ENCODE measurements at places on chromosomes 3 and 15.

- no peak for DNase-seq
These were observed 29.4 kb downstream of the ZXDC start for GRCh38 chr3:126446301-126446700.

GRCh38 chr15:69209661-69210060, 49.2 kb downstream of the GLCE start:
- no peak for DNase-seq

DNA sequence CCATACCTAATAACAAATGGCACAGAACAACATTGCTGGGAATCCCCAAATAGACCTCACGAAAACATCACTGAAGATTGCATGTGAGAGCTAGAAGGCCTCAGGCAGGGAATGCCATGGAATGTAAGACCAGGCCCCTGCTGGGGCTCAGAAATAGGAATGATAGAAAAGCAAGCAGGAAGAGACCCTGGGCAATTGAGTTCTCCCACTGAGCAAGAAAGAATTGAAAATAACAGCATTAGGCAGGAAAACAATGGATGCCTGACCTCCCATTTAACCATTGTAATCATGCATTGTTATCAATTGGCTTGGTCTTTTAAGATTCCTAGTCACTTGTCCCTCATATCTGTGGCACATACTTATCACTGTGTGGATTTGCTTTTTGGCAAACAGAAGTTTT, 581.6 kb downstream of the FHIT start:
- DNase-seq: no peak

- no peak for DNase-seq
These were observed 85.6 kb downstream of the TJP1 start for GRCh38 chr15:29736744-29737020.

DNA sequence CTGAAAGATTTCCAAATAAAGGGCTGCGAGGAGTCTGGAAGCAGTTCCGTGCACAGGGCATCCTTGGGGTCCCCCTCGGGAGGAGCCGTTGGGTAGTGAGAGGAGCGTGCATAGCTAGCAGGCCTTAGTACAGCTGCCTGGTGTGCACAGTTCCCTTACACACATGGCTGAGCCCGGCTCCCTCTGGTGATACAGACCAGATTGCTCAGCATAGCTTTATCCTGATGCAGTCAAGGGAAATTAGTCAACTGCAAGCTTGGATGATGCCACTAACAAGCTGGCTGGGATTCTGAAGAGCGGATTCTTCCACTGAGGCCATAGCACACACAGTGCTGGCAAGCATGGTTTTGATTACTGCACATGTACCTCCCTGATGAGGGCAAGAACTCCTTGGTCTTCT, 349.4 kb downstream of the LRTM1 start:
- DNase-seq: no peak

- DNase-seq: no peak
These were observed 128.3 kb downstream of the SV2B start for GRCh38 chr15:91228383-91228782.

DNA sequence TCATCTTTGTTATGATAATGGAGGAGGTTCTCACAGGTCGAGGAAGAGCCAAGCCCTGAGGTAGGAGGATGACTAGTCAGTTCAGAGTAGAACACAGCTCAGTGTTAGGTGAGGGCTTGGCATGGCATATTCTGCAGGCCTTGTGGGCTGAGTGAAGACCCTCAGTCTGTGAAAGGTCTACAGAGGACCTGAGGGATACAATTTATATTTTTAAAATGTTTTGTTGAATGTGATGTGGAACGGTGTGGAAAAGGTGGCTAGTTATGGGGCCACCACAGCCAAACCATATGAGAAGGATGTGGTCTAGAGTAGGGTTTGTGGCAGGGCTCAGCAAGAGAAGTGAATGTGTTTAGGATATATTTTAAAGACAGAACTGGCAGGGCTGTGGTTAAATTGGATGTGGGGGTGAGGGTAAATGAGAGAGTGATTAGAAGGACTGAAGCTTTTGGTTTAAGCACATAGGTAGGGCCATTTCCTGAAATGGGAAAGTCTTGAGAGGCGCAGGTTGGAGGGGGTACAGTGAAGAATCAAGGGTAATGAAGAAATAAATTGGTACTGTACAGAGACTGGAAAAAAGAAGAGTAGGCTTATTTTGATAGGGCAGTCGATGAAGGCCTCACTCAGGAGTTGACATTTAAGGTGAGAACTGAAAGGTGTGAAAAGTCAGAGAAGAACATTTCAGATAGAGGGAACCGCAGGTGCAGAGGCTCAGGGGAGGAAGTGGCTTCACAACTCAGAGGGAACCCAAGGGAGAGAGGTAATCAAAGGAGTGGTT, 60.5 kb downstream of the SPTSSB start:
- no peak for DNase-seq

- no peak for DNase-seq
These were observed 321.8 kb upstream of the MME start for GRCh38 chr3:154758109-154758868.

DNA sequence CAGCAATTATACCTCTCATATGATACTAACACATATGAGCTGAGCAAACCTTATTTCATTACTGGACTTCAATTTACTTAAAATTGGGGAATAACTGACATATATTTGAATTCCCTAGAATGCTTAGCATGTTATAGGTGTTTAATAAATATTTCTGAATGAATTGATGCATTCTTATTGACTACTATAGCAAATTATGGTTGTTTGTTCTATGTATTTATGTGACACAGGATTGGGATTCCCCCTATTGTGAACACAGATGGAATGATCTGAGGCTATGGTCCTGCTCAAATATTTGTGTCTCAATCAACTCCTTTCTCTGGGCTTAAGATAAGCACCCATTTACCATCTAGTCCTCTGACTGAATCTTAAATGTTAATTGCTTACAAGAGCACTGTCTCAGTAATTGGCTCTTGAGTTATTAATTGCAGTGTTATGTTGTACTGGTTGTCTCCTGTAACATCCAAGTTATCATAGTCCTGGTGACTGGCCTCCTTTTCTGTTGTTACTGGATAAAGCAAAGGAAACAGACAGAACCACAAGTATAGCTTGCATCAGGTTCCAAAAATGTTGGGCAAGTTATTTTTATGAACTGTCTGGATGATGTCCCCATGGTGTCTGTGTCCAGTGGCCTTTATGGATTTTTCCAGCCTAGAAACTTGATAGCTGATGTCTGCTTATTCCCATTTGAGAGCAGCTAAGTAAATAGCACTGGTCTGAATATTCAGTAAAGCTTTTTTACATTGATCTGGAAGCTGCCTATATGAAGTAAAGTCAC, 2.3 kb upstream of the UACA start:
- no peak for DNase-seq

- DNase-seq: no peak
These were observed 46.1 kb upstream of the TUSC7 start for GRCh38 chr3:116663161-116664110.

- no peak for DNase-seq
These were observed 942 bp downstream of the ELP6 start for GRCh38 chr3:47512416-47513124.

DNA sequence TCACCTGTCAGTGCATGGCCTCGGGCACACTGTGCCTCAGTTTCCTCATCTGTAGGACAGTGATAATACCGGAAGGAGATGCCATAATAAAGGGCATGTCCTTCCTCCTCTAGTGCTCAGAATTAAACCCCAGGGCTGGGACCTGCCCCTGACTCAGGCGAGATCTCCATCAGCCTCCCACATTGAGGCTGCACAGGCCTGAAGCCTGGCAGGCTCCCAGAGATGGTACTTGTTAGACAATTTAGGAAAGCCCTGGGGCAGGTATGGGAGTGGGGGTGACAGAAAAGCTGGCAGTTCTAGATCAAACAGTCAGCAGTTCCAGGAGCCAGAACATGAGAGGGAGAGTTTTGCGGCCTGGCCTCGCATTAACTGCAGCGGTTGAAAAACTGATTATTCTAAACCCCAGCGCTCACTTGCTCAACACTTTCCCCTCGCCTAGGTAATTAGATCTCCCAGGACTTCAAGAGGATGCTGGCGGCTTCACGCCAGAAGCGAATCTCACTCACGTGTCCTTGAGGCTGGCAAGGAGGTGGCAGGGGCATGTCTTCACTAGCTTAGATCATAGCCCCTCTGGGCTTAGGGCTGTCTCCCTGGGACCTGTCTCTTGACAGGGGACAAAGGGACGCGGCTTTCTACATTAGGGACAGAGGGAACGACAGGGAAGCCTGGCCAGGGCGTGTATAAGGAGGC, 73.1 kb downstream of the ATP2B2 start:
- no peak for DNase-seq

GRCh38 chr3:121994551-121994950, 27.5 kb downstream of the ILDR1 start:
- no peak for DNase-seq

DNA sequence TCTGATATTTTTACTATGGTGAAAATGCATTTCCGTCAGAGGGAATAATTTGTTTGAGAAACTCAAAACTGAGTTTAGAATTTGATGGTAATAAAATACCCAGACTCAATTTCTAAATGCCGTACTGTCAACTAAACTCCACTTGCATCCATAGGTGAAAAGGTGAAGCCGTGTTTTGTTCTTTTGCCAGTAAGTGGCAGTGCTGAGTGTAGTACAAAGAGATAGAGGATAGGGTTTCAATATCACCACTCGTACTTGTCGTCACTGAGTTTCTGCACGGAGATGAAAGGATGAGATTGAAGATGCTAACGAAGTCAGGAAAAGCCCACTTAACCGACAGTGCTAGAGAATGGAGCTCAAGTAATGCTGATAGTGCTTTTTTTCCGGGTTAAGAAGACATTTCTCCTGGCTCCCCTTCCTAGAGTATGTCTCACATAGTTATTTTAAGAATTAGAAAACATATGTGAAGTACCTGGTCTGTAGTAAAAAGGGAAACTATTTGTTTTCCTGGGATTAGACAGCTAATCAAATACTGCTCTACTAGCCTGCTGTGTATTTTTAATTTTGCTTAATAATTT, 345.1 kb downstream of the IL5RA start:
- DNase-seq: no peak

DNA sequence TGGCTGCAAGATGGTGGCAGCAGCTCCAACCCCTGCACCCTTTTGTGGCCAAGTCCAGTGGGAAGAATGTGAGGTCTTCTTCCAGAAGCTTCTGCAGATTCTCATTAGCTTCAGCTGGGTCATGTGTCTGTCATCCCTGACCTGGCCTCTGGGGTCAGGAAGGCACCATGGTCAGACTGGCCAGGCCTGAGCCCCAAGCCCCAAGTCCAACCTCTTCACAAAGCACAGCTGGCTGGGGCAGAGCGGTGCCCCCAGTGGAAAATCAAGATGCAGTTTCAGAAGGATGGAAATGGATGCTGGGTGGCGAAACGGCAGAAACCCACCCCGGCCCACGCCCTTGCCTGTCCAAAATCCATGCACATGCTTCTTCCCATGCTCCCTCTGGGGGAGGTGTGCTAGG, 15.9 kb upstream of the GATA2 start:
- DNase-seq: no peak

DNA sequence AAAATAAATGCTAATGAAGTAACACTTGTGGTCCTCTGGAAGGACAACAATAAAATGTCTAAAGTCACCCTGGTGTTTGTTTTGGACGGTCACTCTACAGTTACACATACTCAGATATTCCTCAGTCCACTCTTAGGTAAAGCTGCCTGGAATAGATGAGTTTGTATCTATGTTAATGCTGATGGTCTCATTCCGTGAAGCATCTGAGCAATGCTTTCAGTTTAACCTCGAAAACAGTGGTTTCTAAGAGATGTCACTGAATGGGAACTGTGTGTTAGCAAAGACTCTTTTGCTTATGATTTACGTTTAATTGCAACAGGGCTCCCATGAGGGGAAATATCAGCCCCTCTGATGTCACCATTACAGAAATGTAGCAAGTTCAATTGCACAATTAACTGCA, 49.1 kb downstream of the FBN1 start:
- no peak for DNase-seq

- no peak for DNase-seq
These were observed 17.9 kb upstream of the EPB42 start for GRCh38 chr15:43238671-43239131.

- DNase-seq: no peak
These were observed 28.4 kb upstream of the PARL start for GRCh38 chr3:183912895-183913579.

- DNase-seq: no peak
These were observed 12.8 kb upstream of the BNIP2 start for GRCh38 chr15:59701880-59702279.

- DNase-seq: no peak
These were observed 166.9 kb upstream of the ROBO2 start for GRCh38 chr3:76872999-76873398.

DNA sequence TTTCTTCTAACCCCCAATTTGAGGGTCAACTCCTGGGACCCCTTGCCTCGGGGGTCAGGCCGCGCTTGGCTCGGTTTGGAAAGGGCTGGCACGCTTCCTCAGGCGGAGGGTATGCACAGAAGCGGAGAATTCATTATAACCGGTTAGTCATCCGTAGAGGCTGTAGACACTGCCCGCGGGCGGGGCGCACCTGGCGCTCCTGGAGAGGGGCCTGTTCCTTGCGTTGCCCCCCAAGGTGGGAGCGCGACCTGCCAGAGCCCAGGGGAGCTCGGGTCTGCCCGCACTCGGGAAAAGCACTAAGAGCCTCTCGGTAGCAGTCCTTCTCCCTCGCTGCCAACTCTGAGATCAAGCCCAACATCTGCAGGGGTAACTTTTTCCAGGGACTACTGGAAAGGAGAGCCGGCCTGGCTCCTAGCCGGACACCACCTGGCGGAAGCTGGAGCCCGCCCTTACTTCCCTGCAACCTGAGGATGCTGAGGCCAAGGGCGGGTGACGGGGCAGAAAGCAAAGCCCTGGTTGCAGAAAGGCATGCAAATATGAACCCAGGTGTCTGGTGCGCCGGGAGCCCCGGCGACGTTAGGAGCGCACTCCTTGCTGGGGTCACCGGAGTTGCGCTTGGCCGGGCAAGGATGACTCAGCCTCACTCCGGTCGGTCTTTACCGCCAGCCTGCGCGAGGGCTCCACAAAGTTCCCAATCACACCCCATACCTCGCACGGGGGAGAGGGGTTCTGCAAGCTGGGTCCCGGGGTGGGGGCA, 1.5 kb upstream of the CACNA2D3 start:
- no peak for DNase-seq

DNA sequence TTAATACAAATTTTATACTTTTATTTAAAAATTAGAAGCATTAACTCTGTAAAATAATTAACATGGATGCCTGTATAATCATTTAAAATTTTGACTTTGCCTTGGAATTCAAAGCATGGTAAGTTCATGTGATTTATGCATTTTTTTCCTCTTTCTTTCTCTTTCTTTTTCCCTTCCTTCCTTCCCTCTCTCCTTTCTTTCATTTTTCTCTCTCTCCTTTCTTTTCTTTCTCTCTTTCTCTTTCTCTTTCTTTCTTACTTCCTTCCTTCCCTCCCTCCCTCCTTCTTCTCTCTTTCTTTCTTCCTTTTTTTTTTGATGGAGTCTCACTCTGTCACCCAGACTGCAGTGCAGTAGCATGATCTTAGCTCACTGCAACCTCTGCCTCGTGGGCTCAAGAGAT, 53.8 kb upstream of the P3H2 start:
- no peak for DNase-seq

DNA sequence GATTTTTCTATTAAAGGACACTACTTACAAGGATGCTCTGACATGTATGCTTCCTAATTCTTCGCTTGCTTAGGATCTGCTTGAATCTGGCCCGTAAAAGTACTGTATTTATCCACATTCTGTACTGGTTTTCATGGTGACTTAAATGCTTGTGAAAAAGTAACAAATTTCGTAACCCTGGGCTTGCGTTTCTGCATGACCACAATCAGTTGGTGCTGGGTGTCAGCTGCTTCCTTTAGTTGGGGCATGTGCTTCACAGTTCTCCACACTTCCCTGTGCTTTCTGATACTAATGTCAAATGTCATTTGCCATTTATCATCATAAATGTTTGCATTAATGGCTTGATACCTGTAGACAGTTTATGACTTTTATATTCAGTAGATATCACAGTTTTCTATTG, 218.4 kb upstream of the MLF1 start:
- DNase-seq: no peak

GRCh38 chr3:195895078-195895860, 13.1 kb downstream of the TNK2 start:
- no peak for DNase-seq

Data from stimulated activated CD4-positive, alpha-beta T cell treated with anti-CD3 and anti-CD28 coated beads, Interleukin-1b, Interleukin-23, amount 100 ng/mL, for 1 hour (primary cell).